ENCODE measurements at places on chromosomes 6 and 20. TPM values are rescaled to one million over a fixed set of nuclear protein-coding genes. Genes with fewer than 3 reads are reported as not detected.
A peak's percentile ranks its signal among the peaks of the same experiment; 100 is the strongest.

DNA sequence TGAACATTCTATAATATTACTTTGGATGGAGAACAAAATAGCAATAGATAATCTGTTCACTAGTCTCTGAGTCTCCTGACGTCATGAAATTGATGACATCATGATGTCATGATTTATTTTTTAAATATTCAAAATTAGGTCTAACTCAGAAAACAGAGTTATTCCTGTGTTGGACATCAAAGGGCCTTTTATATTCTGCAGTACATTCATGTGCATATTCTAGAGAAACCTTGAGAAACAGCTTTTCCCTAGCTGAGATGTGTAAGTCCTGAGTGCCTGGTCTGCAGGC, 53.3 kb downstream of the MYB start:
- no peak overlapping the region for H3K27ac ChIP-seq
- H3K27me3 ChIP-seq: peaks cover 6% of the 10 kb centered on the region
- no peak for DNase-seq
- H3K4me3 ChIP-seq: no peak overlapping the region
- no peaks in the 10 kb centered on the region for H3K36me3 ChIP-seq
- H3K4me1 ChIP-seq: peaks cover 9% of the 10 kb centered on the region

Gene HLA-DQB2
- total RNA-seq: not detected

Gene EGFL8
- total RNA-seq: 6.2 TPM

Gene BNIP5
- not detected for total RNA-seq

DNA sequence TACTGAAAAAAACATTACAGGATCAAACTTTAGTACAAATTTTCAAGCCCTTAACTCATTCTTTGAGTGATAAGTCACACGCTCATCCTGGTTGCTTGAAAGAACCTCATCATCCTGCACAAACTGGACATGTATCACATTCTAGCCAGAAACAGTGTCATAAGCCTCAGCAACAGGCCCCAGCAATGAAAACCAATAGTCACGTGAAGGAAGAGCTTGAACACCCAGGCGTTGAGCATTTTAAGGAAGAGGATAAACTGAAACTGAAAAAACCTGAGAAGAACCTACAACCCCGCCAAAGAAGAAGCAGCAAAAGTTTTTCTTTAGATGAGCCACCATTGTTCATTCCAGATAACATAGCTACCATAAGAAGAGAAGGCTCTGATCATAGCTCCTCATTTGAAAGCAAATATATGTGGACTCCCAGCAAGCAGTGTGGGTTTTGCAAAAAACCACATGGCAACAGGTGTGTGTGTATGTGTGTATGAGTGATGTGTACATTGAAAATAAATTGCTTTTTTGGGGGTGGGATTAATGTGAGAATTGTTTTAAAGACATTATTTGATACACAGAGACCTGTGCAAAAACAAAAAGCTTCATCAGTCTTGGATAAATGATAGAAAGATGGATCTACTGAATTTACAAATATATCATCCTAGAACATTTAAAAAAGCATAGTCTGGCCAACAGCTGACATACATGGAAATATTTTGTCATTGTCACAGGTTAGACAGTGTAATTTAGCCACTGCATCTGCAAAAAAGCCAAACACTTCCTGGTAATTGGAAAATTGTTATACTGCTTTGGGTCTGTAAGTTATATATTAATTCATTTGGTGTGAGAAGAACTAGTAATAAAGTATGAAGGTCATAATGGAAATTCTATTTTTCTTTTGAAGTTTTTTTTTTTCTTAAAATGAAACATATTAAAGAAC, 50.1 kb downstream of the PHF3 start:
- H3K27me3 ChIP-seq: no peaks in the 10 kb centered on the region
- no peak for DNase-seq
- peaks cover 20% of the 10 kb centered on the region for H3K36me3 ChIP-seq
- no peaks in the 10 kb centered on the region for H3K4me1 ChIP-seq
- no peak overlapping the region for H3K4me3 ChIP-seq

Gene MYL9
- 172 TPM for total RNA-seq

- H3K4me3 ChIP-seq: no peak overlapping the region
- no peak for DNase-seq
- no peak overlapping the region for H3K27ac ChIP-seq
- H3K27me3 ChIP-seq: peaks cover 4% of the 10 kb centered on the region
- no peaks in the 10 kb centered on the region for H3K4me1 ChIP-seq
- H3K36me3 ChIP-seq: no peaks in the 10 kb centered on the region
These were observed 92.6 kb downstream of the ERMARD start for GRCh38 chr6:169843991-169844390.

- H3K27me3 ChIP-seq: no peaks in the 10 kb centered on the region
- H3K36me3 ChIP-seq: no peaks in the 10 kb centered on the region
- no peak overlapping the region for H3K4me3 ChIP-seq
- H3K4me1 ChIP-seq: peaks cover 11% of the 10 kb centered on the region
- peak; percentile 32 for DNase-seq
- H3K27ac ChIP-seq: no peak overlapping the region
These were observed 211.2 kb downstream of the C6orf118 start for GRCh38 chr6:165098165-165098564.

- no peak overlapping the region for H3K27ac ChIP-seq
- H3K4me1 ChIP-seq: 0 out of 2 replicates have a peak, but pooled peaks cover 4% of the 10 kb centered on the region
- no peak overlapping the region for H3K4me3 ChIP-seq
- no peaks in the 10 kb centered on the region for H3K36me3 ChIP-seq
- DNase-seq: no peak
These were observed 210.4 kb downstream of the ALDH8A1 start for GRCh38 chr6:134739299-134740026.

Gene POU3F2
- not detected for total RNA-seq

DNA sequence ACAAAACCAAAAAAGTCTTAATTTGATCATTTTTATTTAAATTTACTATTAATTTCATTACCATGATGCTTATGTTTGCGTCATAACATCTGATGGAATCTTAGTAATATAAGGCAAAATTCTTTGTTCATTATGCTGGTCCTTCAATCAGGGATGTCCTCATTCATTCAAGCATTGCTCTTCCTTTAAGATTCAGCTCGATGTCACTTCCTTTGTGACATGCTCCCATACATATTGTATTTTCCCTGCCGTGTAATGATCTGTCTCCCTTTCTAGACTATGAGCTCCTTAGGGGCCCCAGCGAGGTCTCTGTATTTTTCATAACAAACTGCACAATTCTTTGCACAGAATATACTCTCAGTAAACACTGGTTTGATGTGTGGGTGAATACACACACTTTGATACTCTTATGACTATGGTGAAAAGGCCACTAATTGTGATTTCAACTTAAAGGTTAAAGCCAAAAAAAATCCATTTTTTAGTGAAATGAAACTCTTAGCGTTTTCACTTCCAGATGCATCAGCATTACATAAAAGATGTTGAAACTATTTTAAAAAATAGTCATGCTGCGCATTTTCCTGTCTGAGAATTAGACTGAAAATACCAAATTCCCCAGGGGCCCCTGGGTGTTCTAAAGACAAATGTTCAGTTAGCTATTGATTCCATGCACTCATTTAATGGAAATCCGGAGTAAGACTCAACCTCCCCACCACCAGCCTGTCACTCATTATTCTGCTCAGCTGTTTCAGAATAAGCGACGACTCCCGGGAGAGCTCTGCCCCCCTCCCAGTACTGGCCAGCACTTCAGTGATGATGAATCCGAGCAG, 169.7 kb downstream of the ATXN1 start:
- peaks cover 7% of the 10 kb centered on the region for H3K36me3 ChIP-seq
- no peaks in the 10 kb centered on the region for H3K27me3 ChIP-seq
- no peaks in the 10 kb centered on the region for H3K4me1 ChIP-seq
- no peak overlapping the region for H3K4me3 ChIP-seq
- no peak overlapping the region for H3K27ac ChIP-seq

DNA sequence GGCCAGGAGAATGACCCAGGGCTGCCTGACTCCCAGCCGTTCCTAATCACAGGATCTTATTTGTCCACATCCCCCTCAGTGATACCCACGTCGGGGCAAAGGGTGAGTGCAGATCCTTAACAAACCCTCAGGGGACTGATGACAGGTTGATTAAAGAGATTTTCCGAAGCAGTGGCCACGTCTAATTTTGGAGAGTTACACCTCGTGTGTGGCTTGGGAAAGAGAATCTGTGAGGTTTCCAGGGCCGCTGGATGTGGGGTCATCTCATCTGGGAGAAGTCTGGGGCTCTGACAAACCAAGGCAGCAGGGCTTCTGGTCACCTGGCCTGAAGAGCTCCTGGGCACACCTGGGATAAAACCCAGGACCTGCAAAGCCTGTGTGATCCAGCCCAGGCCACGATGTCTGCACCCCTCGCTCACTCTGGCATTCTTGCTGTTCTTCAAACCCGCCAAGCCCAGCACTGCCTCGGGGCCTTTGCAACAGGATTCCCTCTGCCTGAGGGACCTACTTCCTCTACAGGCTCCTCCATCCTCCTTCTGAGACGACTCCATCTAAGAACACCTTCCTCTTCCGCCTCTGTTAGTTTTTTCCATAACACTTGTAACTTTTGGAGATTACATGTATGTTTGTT, 4.7 kb downstream of the JPH2 start:
- H3K36me3 ChIP-seq: no peaks in the 10 kb centered on the region

DNA sequence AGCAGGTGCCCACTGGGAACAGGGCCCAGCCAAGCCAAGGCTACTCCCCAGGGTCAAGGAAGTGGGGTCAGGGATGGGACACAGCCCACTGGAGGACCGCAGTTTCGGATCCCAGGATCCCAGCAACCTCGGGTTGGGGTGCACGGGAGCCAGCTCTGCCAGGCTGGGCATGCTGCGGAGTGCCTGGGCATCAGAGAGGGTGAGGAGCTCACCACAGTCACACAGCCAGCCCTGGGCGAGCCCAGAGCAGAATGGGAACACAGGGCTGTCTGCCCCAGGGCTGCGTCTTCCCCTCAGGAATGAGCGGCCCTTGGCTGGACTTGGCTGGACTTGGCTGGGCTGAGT, 74.3 kb upstream of the SLCO4A1 start:
- no peak overlapping the region for H3K27ac ChIP-seq
- H3K4me1 ChIP-seq: no peaks in the 10 kb centered on the region
- no peak for DNase-seq
- H3K4me3 ChIP-seq: no peak overlapping the region
- H3K27me3 ChIP-seq: no peaks in the 10 kb centered on the region

Gene SLC22A23
- 7.3 TPM for total RNA-seq

- no peaks in the 10 kb centered on the region for H3K27me3 ChIP-seq
- H3K4me1 ChIP-seq: no peaks in the 10 kb centered on the region
- no peak overlapping the region for H3K27ac ChIP-seq
These were observed 22.3 kb upstream of the AFDN start for GRCh38 chr6:167804281-167805013.

Gene RAB32
- total RNA-seq: 103 TPM

GRCh38 chr6:135519348-135519747, 21.8 kb upstream of the AHI1 start:
- H3K36me3 ChIP-seq: no peaks in the 10 kb centered on the region
- no peak for DNase-seq
- H3K27me3 ChIP-seq: no peaks in the 10 kb centered on the region
- 0 out of 2 replicates have a peak, but pooled peaks cover 3% of the 10 kb centered on the region for H3K4me1 ChIP-seq
- H3K27ac ChIP-seq: no peak overlapping the region

DNA sequence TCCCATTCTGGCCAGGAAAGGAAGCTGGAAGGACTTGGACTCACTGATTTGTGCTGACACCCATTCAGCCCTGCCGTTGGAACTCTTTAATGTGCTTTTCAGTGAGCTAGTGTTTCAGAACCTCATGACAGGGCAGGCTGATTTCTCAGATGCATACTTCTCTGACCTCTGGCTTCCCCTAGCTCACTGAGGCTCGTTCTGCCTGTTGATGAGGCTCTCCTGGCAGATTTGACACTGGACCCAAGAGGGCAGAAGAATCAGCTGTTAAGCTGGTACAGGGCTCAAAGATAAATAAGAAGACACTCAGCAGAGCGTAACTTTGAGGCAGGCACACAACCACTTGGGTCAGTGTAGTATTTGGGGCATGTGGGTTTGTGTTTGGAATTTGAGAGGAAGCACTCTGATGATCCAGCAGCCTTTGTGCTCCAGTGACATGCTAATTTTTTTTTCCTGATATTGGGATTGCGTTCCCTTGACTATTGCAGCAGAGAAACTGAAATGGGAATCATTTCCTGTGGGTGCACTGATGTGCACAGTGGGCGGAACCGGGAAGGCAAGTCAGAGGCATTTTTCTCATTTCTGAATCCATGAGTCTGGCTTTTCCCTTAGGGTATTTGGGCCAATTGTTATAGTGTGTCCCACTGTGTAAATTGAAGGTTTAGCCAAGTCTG, 80.2 kb downstream of the CARMIL1 start:
- peaks cover 34% of the 10 kb centered on the region for H3K4me1 ChIP-seq
- no peaks in the 10 kb centered on the region for H3K27me3 ChIP-seq
- peak overlapping the region; percentile 54 for H3K4me3 ChIP-seq
- H3K27ac ChIP-seq: peak overlapping the region; percentile 82

DNA sequence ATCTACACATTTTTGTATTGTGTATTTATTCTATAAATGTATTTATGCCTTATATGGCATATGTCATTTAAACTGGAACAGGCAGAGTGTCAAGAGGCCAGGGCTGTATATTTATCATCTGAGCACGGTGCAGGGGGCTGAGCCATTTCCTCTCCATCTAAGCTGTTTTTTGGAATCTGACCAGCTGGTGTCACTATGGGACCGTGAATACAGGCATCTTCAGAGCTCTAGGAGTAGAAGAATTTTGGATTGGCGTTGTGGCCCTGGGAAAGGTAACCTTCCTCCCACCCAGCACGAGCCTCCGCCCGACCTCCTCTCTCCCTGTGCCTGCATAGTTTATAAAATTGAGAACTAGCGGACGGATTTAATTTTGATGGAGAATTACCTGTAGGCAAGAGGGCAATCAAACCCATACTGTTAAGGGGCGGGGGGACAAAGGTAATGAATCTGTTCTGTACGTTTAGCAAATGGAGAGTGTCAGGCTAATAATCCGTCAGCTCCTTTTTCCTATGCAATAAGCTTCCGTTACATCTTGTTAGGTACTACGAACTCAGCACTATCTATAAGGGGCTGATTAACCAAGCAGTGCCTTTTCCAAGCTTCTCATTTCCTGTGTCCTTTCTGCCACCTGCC, 29.0 kb upstream of the EEF1E1 start:
- 0 out of 2 replicates have a peak, but pooled peaks cover 4% of the 10 kb centered on the region for H3K27me3 ChIP-seq
- no peak overlapping the region for H3K4me3 ChIP-seq
- H3K36me3 ChIP-seq: no peaks in the 10 kb centered on the region
- H3K4me1 ChIP-seq: no peaks in the 10 kb centered on the region
- H3K27ac ChIP-seq: no peak overlapping the region

DNA sequence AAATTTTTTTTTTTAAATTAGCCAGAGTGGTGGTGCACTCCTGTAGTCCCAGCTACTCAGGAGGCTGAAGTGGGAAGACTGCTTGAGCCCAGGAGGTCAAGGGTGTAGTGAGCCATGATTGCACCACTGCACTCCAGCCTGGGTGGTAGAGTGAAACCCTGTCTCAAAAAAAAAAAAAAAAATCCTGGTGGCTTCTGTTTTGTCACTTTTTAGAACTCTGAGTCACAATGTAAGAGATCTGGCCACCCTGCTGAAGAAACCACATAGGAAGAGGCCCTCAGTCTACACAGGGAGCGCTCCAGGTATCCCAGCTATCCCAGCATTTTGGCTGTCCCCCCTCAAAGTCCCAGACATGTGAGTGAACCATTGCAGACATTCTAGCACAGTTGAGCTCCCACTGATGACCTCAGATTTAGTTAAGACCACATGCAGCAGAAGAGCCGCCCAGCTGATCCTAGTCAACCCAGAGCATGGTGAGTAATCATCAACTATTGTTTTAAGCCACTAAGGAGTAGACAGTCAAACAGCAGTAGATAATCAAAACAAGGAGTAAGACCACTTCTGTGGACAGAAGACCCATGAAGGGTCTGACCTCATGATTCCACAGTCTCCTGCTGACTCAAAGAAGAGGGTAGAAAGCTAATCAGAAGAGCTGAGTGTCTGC, 12.7 kb upstream of the ARFGEF2 start:
- H3K36me3 ChIP-seq: no peaks in the 10 kb centered on the region
- no peaks in the 10 kb centered on the region for H3K4me1 ChIP-seq
- no peak for DNase-seq
- H3K27ac ChIP-seq: no peak overlapping the region

Gene GPR63
- total RNA-seq: 0.11 TPM
